Amniotic epithelial cell (primary cell): ENCODE measurements at places on chromosomes 12 and 14.

- no peak for DNase-seq
Observed at GRCh38 chr12:42962384-42962783, 372.8 kb upstream of the PRICKLE1 start.

DNA sequence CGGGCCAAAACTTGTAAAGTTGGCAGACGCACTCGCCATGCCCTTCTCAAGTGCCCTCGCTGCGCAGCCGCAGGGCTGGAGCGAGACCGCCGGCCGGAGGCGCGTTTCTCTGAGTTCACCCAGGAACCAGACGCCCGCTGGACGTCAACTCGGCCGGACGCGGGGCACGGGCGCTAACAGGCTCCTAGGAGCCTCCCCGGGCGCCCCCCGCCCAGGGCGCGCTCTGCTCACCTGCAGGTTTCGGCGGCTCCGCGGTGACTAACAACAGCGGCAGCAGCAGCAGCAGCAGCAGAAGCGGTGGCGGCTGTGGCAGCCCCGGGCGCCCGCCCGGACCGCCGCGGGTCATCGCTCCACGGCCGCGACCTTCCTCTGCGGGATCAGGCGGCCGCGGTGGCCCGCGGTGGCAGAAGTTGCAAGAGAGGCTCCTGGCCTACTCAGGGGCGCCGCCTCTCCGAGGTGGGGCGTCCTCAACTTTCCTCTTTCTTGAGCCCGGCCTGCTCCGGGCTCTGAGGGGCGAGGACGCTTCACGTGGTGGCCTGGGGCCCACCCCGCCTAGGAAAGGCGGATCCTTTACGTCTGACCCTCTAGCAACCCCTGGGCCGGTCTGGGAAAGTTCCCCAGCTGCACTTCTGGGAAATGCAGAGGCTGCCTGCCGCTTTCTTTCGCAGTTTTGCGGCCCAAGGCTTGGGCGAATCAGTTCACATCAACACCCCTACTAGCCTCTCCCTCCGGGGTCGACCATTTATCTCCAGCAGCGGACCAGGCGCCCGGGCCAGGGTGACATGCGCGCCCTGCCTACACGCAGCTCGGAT, at the start of gene PLBD1:
PLBD1 (minus strand) TSS at position 533 of the 812 bp plus-strand sequence; CDS start at position 346, 187 bp downstream.
- DNase-seq = peak; percentile 7

DNA sequence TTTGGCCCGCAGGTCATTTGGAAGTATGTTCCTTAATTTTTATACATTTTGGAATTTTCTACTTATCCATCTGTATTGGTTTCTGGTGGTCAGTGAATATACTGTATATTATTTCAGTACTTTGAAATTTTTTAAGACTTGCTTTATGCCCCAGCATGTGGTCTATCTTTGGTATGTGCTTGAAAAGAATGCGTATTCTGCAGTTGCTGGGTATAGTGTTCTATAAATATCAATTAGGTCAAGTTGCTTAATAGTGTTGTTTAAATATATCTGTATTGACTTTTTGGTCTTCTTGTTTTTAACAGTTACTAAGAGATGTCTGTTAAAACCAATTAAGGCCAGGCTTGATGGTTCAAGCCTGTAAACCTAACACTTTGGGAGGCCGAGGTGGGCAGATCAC, 21.7 kb upstream of the SIX1 start:
- no peak for DNase-seq

DNA sequence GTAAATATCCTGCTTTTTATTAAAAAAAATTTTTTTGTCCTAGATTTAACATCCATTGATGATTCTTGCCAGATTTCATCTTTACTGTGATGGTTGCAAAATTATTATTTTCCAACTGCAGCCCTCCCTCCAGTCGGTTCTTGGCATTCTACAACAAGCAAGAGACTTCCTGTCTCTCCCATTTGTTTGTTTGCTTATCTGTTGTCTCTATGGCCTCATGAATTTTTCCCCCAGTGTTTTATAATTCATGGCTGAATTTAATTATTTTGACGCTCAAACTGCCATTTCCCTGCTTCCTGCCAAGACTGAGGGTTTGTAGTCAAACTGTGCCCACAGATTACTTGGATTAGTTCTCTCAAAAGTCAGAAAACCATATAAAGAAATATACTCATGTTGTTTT, 25.9 kb downstream of the CGRRF1 start:
- no peak for DNase-seq

DNA sequence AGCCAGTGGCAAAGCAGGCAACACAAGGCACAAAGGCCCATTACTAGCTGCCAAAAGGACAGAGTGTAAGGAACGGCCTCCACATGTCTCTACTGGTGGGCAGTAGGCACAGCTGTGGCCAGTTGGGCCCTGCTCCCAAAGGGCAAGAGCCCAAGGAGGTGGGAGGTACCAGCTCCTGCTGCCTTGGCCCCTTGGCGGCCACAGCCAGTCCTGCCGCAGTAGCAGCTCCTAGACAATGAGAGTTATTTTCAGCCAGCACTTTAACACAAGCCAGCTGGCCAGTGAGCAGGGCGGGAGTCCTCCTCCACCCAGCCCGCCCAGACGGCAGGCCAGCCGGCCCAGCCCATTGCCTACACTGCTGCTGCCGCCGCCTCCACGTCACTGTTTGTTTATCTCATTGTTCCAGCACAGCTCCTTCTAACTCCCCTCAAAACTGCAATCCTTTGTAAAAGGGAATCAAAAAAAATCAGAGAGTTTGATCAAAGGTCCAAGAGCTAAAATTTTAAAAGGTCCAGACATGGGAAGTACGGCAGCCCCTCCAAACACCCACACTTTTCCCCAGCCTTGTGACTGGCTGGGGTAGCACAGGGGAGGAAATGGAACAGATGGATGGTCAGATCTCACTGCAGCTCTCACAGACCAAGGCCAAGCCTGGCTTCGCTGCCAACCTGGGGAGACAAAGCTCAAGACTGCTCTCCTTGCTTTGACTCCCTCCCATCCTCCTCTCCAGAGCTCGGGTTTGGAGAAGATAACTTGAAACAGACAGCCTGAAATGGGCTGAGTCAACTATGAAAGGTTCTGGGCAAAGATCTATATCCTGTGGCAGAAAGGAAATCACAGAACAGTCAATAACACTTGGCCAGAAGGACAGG, 33.5 kb downstream of the FMNL3 start:
- DNase-seq = peak; percentile 93

DNA sequence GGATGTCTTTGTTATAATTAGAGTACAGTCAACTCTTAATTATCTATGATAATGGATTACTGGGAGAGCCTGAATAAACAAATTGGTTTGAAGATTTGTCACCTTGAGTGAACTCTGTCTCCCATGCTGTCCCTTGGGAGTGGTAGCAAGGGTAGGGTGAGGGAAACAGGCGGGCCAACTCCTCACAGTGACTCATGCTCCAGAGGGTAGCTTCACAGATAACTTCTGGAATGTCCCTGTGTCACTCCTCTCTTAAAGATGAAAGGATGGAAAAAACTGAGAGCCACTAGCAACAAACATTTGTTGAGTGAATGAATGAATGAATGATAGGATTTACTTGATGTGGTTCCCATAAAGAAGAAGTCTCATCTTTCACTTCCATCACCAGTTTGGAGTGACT, 53.5 kb downstream of the RASSF9 start:
- DNase-seq = no peak

DNA sequence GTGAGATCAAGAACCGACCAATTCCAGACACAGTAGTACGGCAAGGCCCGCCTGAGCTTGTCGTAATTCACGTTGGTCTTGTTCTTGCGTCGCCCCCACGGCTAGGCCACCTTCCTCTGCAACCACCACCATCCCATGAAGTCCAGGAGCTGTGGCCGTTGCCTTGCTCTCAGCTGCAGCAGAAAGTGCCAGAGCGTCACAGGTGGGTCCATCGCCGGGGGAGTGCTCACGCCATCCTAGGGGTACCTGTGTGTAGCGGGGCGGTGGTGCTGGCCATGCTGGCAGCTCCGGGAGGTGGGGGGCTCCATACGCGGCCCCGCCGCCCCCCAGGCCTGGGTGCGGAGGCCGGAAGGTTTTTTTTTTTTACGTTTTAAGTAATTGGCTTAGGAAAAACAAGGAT, 23.1 kb downstream of the TMEM121 start:
- no peak for DNase-seq
